ENCODE measurements at places on chromosomes 12 and 14.

GRCh38 chr12:106288494-106289195, 13.9 kb upstream of the TCP11L2 start:
- DNase-seq: no peak

GRCh38 chr12:101823891-101824290, 6.9 kb downstream of the GNPTAB start:
- no peak for DNase-seq

- no peak for DNase-seq
Observed at GRCh38 chr12:26551385-26551784, 281.6 kb downstream of the ITPR2 start.

- no peak for DNase-seq
Observed at GRCh38 chr12:132356691-132357622, 27.6 kb upstream of the GALNT9 start.

- no peak for DNase-seq
Observed at GRCh38 chr12:54041097-54041690, 8.3 kb downstream of the HOXC5 start.

DNA sequence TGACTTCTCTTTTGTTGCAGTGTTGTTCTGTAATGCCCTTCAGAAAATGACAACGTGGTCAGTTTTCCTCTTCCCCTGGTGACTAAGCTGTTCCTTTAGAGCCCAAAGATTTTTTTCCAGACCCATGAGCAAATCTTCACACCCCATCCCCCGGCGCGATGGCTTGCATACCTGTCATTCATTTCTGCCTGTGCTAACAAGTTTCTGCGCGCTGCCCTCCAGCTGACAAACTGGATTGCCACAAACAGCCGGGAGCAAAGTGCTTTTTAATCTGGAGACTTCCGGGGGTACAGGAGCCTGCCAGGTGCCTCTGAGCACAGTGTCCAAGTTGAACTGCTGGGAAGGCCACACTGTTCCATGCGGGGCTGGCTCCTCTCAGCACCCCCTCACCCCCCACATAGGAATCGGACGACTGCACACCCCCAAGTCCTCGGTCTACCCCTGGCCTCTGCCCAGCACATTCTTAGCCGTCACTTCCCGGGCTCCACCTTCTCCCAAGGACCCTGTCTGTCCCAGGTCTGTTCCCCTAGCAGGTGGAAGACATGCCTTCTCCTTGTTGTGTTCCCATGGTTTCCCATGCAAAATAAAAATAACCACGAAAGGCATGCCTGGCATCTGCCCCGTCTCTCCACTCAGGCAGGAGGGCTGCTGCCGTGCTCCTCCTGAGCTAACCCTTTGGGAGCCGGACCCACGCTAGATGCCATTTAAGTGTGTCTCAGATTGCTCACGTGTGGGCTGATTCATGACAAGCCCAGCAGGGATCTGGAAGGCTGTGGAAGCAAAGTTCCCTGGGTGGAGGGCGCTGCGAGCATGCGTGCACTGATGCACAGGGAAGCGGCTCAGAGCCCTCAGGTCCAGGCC, 14.1 kb downstream of the RILPL1 start:
- DNase-seq: no peak

- no peak for DNase-seq
Observed at GRCh38 chr12:95603351-95604145, 52.3 kb upstream of the USP44 start.

DNA sequence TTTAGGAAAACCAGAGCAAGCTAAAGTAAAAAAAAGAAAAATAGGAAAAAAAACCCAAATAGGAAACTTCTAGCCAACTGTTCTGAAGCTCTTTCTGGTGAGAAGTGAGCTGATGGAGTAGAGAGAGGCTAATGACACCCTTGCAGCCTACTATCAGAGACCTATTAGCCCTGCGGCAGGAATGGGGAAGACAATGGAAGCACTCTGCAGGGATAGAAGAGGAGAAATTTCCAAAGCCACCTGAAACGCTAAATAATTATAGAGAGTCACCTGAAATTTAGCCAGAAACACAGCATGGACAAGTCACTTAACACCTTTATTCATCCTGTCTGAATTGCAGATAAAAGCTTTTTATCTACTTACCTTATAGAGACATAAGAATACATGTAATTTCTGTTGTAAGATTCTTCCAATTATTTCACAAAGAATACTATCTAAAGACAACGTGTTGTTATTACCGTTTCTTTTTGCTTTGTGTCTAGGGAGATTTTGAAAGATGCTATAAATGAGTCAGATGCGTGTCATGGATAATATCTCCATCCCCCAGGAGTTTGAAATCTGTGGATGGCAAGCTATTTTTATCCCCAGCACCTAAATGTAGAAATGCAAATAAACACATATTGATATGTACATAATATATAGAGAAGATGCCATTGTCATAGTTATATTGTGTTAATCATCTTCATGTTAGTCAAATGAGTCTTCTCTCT, 138.6 kb downstream of the TPH2 start:
- no peak for DNase-seq

DNA sequence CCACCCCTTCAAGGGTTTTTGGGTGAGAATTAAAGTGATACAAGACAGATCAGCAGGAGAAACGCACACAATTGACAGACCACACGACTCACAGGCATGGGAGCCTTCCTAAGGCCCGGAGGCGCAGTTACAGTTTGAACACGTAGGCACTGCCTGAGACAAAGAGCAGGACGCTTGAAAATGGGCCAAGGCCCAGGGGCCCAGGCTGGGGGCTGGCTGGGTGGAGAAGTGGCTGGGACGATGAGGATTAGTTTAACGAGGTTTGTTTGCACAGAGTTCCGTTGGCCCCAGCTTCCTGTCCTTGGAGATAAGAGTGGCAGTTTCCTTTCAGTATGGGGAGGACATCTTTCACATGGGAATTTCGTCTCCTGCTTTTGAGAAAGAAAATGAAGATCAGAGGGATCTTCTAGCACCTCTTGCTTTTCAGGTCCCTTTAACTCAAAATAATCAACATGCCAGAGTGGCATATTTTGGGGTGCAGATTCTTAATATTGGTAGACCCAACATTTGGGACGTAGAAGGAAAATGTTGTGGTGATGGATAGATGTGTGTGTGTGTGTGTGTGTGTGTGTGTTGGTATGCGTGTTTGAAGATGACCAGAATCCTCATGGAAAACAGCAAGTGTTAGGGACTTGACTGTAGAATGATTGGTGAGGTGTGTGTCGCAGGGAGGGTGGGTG, 44.6 kb downstream of the DLK1 start:
- no peak for DNase-seq

DNA sequence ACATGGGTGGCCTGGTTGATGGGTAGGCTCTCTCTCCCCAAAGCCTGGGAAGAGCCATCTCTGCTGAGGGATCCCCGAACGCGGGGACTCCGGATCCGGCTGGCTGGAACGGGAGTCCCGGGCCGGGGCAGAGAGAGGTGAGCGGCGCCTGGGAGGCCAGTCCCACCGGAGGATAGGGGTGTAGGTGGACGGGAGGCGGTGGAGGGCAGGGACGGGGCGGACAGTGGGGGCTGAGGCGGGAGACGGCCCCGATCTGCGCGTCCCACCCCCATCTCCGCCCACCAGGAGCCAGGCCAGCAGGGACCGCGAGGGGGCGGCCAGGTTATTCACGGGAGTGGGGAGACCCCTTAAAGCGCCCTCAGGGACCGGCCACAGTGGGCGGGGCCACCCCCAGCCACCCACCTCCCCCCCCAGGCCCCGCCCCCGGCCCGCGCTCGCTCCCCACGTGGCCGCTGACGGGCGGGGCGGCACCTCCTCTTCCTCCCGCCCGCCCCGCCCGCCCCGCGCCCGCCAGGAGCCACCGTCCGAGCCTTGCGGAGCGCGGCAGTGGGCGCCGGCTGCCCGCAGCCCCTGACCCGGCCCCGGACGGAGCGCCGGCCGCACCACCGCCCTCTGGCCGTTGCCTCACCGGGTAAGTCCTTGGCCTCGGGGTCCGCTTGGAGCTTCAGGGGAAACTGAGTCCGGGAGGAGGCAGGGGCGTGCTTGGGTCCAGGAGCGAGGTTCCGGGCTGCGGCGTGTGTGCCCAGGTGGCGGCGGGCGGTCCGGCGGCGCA, at the start of gene INF2:
INF2 (plus strand) TSS at position 510 of the 772 bp plus-strand sequence. CDS start 11,748 bp downstream, outside the sequence.
- DNase-seq: no peak

GRCh38 chr12:132196038-132196872, 52.0 kb downstream of the NOC4L start:
- DNase-seq: no peak

DNA sequence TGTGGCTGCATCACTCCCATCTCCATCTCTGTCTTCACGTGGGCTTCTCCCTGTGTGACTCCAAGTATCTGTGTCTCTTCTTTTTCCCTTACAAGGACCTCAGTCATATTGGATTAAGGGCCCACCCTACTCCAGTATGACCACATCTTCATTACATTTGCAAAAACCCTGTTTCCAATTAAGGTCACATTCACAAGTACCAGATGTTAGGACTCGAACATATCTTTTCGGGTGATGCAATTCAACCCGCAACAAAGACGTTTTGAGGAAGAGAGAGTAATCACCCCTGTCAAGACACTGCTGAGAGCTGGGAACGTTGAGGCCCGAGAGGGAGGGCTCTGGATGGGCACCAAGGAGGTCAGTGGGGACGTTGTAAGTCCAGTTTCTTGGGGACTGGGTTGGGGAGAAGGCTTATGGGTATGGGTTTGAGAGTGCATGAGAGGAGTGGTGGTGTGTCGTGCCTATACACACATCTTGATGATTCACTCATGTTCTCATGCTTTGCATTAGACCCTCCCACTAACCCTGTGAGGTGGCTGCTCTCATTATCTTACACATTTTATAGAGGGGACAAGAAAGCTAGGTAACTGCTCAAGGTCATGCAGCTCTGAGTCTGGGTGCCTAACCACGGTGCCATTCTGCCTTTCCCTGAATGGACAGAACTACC, 12.1 kb upstream of the IFI27 start:
- no peak for DNase-seq

- DNase-seq: no peak
Observed at GRCh38 chr12:68200854-68201253, 24.8 kb downstream of the IL26 start.

- DNase-seq: no peak
Observed at GRCh38 chr12:55816881-55817344, 611 bp downstream of the SARNP start.

DNA sequence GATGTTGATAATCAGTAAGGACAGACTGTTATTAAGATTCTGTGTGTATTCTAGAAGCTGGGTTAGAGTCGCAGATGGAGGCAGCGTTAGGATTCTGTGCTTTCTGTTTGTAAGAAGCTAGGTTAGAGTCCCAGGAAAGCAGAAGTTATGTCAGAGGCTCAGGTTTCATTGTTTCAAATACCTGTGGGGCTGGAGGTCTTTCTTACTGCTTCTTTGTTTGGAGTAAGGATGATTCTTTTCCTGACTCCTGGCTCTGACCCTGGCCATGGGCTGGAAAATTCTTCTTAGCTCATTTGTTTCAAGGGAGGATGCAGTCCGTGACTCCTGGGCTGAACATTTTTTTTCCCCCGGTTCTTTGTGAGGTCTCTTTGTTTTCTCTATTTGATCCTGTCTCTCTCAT, 5.2 kb downstream of the MUCL1 start:
- DNase-seq: no peak

DNA sequence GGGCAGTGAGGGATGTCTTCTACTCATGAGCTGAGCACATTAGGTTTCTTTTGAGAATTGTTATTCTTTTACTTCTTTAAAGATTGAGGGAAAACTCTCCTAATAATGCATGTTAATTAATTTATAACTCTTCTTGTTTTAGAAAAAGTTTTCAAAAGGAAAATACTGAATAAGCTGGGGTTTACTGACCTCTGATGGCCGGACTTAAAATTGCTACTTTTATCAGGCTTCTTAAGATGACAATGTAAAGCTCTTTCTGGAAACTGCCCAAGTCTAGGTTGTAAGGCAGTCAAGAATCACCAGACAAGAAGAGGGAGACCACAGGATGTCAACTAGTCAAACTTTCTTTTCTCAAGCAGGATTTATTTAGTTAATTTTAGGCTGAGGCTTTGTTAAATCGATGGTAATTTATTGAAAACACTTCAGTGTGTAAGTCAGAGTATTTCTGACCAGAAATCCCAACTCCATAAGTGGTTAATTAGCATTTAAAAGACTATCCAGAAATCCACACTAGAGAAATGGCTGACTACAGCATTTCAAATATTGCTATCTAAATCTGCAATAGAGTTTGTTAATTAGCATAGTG, 82.1 kb downstream of the AVPR1A start:
- no peak for DNase-seq

GRCh38 chr12:2453761-2454090, 341.0 kb upstream of the FKBP4 start:
- DNase-seq: no peak

GRCh38 chr14:50028458-50028857, 87.9 kb downstream of the VCPKMT start:
- no peak for DNase-seq

- DNase-seq: no peak
Observed at GRCh38 chr14:86237733-86238132, 707.8 kb downstream of the FLRT2 start.

DNA sequence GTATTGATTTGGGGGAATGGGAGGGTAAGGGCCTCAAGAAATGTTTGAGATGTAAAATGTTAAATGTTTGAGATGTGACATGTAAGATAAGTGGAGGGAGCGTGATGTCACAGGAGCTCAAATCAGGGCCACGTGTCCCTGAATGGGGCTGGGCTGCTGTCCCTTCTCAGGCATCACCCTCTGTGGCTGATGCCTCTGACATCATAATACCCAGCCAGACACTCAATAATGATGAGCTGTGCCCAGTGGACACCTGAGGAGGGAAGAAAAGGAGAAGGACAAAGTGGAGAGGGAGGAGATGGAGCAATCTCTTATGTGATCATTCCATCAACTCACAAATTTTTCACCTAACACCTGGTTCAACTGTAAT, 120.8 kb downstream of the SAMD4A start:
- DNase-seq: no peak

GRCh38 chr12:132582058-132582420, 28.3 kb downstream of the LRCOL1 start:
- DNase-seq: no peak

DNA sequence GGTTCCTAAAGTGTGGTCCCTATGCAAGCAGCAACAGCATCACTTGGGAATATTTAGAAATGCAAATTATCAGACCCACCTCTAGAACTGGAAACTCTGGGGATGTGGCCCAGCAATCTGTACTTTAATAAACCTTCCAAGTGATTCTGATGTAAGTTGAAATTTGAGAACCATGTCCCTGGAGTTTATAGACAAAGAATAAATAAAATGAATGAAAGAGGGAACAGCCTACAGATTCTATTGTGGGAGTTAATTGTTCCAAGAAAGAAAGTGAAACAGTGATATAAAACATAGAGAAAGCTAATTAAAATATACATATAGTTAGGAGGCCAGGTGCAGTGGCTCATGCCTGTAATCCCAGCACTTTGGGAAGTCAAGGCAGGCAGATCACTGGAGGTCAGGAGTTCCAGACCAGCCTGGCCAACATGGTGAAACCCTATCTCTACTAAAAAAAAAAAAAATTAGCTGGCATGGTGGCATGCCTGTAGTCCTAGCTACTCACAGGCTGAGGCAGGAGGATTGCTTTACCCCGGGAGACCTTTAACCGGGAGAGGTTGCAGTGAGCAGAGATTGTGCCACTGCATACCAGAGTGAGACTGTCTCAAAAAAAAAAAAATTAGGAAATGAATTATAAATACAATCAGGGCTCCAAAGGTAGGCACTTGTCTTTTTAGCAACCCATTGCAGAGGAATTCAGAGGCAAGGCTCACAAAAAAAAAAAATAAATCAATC, 507.5 kb downstream of the NAV3 start:
- DNase-seq: no peak
